Activated naive CD8-positive, alpha-beta T cell treated with anti-CD3 and anti-CD28 coated beads for 36 hours (primary cell): ENCODE measurements at places on chromosomes 7 and 10. TPM values are rescaled to one million over a fixed set of nuclear protein-coding genes. Genes with fewer than 3 reads are reported as not detected.

DNA sequence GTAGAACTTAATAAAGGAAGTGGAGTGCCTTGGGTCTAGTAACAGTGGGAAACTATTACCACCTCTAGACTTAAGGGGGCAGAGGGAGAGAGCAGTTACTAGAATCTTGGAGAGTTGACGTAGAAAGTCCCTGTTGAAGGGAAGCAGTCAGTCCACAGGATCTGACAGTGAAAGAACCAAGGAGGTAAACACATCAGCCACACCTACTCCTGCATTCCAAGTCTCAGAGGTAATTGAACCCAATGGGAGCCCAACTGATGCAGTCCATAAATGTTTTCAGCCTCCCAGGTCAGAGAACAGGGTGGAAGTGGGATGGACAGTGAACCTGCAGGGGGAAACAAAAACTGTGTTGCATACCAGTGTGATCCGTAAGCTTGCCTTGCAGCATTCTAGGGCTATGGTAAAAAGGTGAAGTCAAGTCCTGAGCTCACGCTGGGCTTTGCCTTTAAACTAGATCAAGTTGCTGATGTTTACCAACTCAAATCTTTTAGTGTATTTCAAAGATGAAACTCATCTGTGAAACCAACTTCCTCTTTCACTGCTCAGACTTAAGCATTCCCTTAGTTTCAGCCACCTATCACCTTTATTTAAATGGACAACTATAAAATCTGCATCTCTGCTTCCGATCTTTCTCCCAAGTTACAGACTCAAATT lies 57.2 kb downstream of the SLC16A12 start:
- no peak for DNase-seq

VWC2 gene
- total RNA-seq = not detected

GRCh38 chr7:2403718-2404648 lies 572 bp downstream of the CHST12 start:
- DNase-seq = peak; percentile 44

DNA sequence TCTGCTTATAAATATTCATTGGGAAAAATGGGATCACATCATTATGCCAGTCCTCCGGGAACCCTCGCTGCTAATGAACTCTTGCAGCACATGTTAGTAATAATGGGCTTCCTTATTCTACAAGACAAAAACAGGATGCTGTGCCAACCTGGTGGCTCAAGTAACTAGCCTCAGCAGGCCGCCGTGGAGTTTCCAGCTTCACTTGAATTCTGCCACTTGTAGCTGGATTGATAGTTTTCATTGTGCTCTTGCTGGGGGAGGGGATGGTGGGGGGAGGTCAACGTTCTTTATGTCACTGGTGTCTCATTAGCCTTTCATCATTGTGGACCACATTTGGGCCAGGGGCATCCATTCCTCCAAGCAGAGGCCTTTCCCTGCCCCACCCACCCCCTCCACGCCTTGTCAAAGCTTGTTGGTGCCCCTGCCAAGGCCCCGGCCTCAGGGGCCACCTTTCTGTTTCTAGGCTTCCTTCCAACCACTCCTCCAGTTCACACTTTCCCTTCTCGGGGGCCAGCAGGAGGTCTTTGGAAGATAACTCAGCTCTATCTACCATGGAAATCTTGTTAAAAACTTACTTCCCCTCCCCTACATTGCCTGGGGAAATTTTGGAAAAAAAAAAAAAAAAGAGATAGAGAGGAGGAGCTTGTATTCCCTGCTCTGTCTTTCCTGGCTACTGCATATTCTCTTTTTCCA lies 153.9 kb downstream of the BMPER start:
- DNase-seq = no peak

DNA sequence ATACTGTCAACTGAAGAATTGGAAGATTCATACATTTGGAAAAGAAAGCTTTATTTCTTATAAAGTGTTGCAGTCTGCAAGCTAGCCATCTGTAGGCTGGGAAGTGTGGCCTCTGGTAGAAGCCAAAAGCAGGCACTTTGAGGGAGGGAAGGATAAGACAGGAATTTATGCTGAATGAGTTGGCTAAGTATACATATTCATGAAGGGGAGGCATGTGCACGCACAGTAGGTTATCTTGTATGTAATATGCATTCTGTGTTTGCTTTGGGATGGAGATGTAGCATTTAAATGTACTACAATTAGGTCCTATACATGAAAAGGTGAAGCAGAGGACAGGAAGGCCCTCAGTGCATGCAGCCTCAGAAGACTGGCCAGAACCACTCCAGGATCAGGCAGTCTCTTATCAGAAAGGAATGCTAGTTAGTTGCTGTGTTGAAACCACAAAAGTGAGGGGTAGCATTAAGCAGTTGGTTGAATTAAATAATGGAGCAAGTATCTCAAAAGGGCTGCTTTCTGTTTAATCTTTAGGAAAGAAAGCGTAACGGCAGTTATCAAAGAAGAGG lies 40.9 kb downstream of the MYO3A start:
- DNase-seq = no peak

DNA sequence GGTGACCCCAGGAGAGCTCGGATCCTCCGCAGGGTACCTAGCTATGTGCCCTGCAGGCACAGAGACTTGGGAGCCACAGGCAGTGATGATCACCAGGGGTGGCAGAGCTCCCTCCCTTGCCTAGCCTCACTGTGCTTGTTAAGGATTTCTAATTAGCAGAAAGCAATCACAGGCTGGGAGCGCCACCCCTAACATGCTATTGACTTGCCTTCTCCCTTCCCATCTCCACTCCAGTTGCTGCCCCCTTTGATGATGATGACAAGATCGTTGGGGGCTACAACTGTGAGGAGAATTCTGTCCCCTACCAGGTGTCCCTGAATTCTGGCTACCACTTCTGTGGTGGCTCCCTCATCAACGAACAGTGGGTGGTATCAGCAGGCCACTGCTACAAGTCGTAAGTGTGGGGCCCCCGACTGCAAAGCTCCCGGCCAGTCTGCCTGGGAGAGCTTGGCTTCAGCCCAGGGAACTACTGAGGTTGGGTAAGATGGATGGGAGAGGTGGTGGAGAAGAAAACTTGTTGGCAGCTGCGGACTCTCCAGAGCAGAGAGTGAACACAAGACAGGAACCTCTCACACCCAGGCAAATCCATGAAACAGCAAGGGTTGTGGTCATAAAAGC lies 1.2 kb downstream of the PRSS1 start:
- no peak for DNase-seq

PRLHR gene
- not detected for total RNA-seq

GRCh38 chr7:127880454-127880853 lies 150.8 kb downstream of the LRRC4 start:
- DNase-seq = no peak

DNA sequence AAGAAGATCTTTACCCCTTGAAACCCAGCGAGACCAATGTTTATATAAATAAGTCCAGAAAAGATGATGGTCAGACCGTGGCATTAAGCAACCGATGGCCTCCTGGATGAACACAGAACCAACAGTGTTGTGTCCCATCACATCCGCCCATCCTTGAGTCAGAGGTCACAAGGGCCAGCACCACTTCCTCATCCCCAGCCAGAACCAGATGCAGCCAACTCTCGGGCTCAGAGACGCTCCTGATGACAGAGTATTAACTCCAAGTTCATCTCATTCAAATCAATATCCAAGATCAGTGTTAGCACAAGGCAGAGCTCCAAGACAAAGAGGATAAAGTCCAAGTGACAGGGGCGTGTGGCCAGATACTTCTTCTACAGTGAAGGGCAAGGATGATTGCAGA lies 63.5 kb downstream of the FAM53B start:
- no peak for DNase-seq

- DNase-seq = no peak
Measured at GRCh38 chr7:67105377-67105776, 108.7 kb downstream of the TYW1 start.

ITGA8 gene
- not detected for total RNA-seq

- no peak for DNase-seq
Measured at GRCh38 chr10:121610798-121611323, 12.6 kb upstream of the FGFR2 start.

NEURL1 gene
- 3.2 TPM for total RNA-seq

DNA sequence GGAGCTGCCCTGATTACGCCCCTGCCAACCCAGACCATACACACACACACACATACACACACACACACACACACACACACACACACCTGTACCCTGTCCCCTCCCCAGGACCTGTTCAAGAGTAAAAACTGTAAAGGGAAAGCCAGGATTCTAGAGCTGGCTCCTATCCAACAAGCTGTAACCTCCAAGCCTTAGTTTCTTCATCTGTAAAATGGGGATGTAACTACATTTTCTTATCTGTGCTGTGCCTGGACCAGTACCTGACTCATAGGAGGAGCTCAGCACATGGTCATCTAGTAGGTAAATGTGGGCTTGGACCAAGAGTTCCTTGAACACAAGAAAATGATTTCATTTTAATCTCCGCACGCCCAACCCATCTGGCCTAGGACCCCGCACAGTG lies 128.8 kb downstream of the ZMIZ1 start:
- no peak for DNase-seq

- no peak for DNase-seq
Measured at GRCh38 chr7:88132725-88133124, 87.1 kb downstream of the SRI start.

GPER1 gene
- 0.37 TPM for total RNA-seq

DNA sequence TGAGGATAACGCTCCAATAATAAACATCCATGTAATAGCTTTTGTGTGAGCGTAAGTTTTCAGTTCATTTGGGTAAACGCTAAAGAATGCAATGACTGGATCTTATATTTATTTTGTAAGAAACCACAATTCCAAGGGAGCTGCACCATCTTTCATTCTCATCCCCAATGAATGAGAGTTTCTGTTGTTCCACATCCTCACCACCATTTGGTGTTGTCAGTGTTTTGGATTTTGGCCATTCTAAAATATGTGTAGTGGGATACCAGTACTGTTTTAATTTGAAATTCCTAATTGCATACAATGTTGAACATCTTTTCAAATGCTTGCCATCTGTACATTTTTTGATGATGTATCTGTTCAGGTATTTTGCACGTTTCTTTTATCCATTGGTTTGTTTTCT lies 50.9 kb upstream of the SEMA3D start:
- no peak for DNase-seq

- DNase-seq = peak; percentile 60
Measured at GRCh38 chr10:102352066-102352715, 43.3 kb upstream of the NFKB2 start.

ABCC2 gene
- 0.99 TPM for total RNA-seq

DNA sequence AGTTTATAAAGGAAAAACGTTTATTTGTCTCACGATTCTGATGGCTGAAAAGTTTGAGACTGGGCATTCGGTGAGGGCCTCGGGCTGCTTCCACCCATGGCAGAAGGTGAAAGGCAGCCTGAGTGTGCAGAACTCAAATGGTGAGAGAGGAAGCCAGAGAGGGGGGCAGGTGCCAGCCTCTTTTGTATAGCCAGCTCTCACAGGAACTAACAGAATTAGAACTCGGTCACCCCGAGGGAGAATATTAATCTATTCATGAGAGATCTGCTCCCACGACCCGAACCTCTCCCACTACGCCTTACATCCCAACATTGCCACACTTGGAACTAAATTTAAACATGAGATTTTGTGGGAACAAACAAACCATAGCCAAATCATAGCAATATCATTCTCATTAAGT lies 112.6 kb downstream of the ZPBP start:
- DNase-seq = no peak

TMEM120A gene
- total RNA-seq = 22.1 TPM

DNA sequence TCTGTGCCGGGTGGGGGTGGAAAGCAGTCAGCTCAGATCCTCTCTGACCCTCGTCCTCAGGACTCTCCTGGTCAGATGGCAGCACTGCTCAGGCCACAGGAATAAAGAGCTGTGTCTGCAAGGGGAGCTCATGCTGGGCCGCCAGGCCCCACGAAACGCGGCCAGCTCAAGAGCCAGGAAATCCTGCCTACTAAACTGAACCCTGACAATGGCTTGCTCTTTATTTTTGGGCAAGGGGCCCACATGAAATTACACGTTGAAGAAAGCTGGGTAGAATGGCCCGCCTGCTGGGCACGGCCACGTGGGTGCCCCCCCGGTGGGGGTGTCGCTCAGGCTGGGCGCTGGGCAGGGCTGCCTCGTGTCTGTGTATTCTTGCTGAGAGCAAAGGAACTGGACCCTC lies 103.0 kb downstream of the ITIH5 start:
- no peak for DNase-seq

NME8 gene
- total RNA-seq = not detected

- no peak for DNase-seq
Measured at GRCh38 chr10:6200440-6200733, 2.3 kb upstream of the PFKFB3 start.

DNA sequence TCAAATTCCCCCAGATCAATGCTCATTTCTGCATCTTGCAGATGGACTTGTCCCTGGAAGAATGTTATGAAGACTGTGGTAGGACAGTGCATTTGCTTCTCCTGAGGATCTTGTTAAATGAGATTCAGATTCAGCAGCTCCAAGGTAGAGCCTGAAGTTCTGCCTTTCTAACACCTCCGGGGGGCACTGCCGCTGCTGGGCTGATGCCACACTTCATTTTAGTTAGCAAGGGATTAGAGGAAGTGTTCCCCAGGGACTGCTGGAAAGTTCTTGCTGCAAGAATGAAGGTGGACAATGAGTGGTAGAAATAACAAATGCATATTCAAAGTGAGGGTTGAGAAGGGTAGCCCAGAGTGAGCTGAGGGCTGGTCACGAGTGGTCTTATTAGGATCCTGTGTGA lies 434.3 kb upstream of the AKR1E2 start:
- no peak for DNase-seq

DNA sequence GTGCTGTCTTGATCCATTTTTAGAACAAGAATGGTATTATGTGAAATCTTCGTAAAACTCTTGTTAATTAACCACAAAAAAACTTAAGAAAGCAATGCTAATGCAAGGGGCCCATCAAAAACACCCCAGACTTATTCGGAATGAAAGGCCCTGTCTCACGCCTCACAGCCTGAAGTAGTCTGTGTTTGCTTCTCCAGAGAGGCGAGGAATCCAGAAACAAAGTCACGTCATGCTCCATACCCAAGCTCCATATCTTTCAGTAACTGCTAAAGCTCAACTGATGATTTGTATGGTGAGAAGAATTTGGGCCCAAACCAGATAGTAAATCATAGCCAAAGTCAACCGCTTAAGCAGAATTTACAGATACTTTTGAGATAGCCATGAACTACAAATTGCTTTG lies 155.4 kb downstream of the ATE1 start:
- DNase-seq = no peak

DNA sequence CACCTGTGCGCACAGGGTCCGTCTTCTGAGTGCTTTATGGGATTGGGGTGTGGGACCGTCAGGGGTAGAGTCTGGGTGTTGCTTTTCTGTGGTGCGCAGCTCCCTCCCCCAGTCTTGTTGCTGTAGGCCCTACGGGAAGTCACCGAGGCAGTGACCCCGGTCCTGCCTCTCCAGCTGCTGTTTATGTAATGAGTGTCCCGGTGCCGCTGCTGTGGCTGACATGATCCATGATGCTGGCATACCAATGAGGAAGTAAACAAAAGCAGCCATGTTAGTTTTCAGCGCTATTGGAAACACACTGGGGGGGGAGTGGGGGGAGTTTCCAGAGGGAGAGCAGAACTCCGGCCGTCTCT lies 1.1 kb downstream of the TRIM8 start:
- DNase-seq = peak; percentile 44

MCM10 gene
- 91.2 TPM for total RNA-seq

GRCh38 chr7:48363174-48363573 lies 191.9 kb downstream of the ABCA13 start:
- DNase-seq = no peak
